ENCODE measurements at places on chromosomes 4 and X.

GRCh38 chr4:71074452-71075299 is 81.2 kb downstream of the DCK start:
- no peak for DNase-seq

GRCh38 chrX:136292656-136293055 is 8.1 kb upstream of the ADGRG4 start:
- no peak for DNase-seq

DNA sequence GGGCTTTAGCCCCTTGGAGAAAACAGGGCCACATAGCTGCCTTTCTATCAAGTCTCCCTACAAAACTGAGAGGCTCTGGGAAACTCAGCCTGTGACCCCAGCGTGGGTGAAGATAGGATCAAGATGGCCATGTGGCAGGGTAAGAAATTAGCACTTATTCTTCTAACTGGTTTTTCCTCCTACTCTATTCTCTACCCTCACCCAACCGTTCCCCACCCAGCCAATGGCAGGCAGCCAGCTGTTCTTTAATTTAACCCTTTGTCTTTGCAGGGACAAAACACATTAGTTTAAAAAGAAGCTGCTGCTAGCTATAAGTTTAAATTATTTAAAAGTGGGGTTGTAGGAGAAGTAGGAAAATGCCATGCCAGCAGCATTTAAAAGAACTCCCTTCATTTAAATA is 2.8 kb downstream of the CLCN5 start:
- no peak for DNase-seq

DNA sequence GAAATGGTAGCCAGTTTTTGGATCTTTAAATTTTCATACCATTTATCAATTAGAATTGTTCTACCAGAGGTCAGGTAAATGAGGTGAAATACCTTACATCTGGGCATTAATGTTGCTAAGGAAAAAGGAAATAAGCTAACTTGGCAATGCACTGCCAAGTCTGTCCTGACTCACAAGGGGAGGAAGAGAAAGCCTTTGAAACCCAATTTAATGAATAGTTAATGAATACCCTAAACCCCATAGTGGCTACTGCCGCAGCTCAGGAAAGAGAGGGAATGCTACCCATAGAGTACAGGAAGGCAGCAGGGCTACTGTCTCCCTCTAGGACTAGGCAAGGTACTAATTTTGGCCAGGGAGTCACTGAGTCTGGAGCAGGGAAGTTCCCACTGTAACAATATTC is 16.8 kb upstream of the DHX15 start:
- DNase-seq: no peak

DNA sequence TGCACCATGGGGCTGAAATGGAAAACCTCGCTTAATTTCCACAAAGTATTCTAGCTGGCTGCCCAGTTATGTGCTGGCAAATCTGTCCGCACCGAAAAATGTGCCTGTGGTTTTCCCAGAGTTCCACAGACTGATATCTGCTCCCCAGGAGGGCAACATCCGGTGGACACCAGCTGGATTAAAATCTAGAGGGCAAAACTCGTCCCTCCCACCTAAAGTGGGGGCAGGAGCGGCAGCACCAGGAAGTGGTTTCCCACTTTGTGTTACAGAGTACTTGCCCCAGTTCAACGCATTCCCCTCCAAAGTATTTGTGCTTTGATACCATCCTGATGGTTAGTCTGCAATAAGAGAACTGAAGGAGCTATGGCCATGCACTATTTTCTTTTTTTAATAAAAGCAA is 187.6 kb downstream of the TSPAN5 start:
- no peak for DNase-seq

- no peak for DNase-seq
These were observed 4.1 kb downstream of the MSANTD1 start for GRCh38 chr4:3252831-3253641.

GRCh38 chrX:115561605-115562479 is 868 bp downstream of the PLS3 start:
- no peak for DNase-seq
